SJCRH30 (cell line): ENCODE measurements at places on chromosomes 1 and 21. TPM values are rescaled to one million over a fixed set of nuclear protein-coding genes. Genes with fewer than 3 reads are reported as not detected.
A peak's percentile ranks its signal among the peaks of the same experiment; 100 is the strongest.

- no peaks in the 10 kb centered on the region for H3K27me3 ChIP-seq
- H3K27ac ChIP-seq = no peak overlapping the region
- no peak overlapping the region for H3K4me3 ChIP-seq
These were observed 51.1 kb upstream of the CFHR3 start for GRCh38 chr1:196723325-196724185.

GRCh38 chr1:206742719-206743383 is 27.7 kb upstream of the IL19 start:
- H3K4me1 ChIP-seq = peaks cover 6% of the 10 kb centered on the region; the same call in 1 of the 2 replicates
- H3K27me3 ChIP-seq = no peaks in the 10 kb centered on the region
- DNase-seq = no peak
- H3K4me3 ChIP-seq = no peak overlapping the region
- H3K36me3 ChIP-seq = no peaks in the 10 kb centered on the region; the same call in 1 of the 2 replicates

The PGD gene
- total RNA-seq = 316 and 350 TPM in 2 replicates

GRCh38 chr1:53959664-53960250 is 13.6 kb downstream of the LRRC42 start:
- no peaks in the 10 kb centered on the region for H3K27me3 ChIP-seq
- peaks cover 65% of the 10 kb centered on the region for H3K36me3 ChIP-seq

The ZYG11A gene
- 0.03 and 0.22 TPM in 2 replicates for total RNA-seq

The GJA9 gene
- not detected in 2 replicates for total RNA-seq

GRCh38 chr1:44405031-44405797 is at the start of gene RNF220:
TSS of gene RNF220 (plus strand) at chr1:44405255.
- peak within 1 kb of the TSS; percentile 45 for H3K4me3 ChIP-seq
- DNase-seq = peak; percentile 29
- 0 out of 2 replicates have a peak, but pooled peaks cover 9% of the 10 kb centered on the region for H3K27me3 ChIP-seq
- no peaks in the 10 kb centered on the region for H3K36me3 ChIP-seq

The AIM2 gene
- total RNA-seq = not detected in 2 replicates

The C1QB gene
- not detected in 2 replicates for total RNA-seq

DNA sequence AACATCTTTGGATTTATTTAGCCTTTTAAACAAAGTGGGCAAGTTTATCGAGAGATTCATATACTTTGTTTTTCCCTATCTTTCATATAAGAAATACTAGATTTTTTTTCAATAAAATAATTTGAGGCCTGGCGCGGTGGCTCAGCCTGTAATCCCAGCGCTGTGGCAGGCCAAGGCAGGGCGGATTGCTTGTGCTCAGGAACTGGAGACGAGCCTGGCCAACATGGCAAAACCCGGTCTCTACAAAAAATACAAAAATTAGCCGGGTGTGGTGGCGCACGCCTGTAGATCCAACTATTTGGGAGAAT is 1.6 kb upstream of the CDC14A start:
- peak overlapping the region; percentile 97 for H3K27ac ChIP-seq
- peaks cover 13% of the 10 kb centered on the region for H3K4me1 ChIP-seq
- no peak for DNase-seq
- peak overlapping the region; percentile 84 for H3K4me3 ChIP-seq
- H3K36me3 ChIP-seq = no peaks in the 10 kb centered on the region

DNA sequence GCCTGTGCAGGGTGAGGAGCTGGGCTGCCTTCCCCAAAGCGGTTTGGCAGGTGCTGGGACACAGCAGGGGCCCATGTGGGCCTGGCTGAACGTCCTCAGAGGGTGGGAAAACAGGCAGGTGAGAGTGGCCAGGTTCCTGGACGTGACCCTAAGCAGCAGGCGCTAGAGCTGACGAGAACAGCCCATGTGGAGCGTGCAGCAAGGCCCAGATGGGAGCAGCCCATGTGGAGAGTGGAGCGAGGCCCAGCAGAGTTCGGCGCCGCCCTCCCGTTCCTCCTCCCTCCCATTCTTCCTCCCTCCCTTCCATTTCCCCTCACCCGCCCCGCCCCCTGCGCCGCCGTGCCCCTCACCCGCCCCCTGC is 314.4 kb upstream of the VAMP3 start:
- peaks cover 16% of the 10 kb centered on the region; the same call in 1 of the 2 replicates for H3K4me1 ChIP-seq
- no peak overlapping the region for H3K4me3 ChIP-seq
- H3K27ac ChIP-seq = no peak overlapping the region
- DNase-seq = no peak
- no peaks in the 10 kb centered on the region for H3K36me3 ChIP-seq

The TLCD4 gene
- 45.9 and 46.5 TPM in 2 replicates for total RNA-seq

The CDK11B gene
- total RNA-seq = 28.0 and 32.6 TPM in 2 replicates

The TNFRSF18 gene
- total RNA-seq = 0.33 and 0.93 TPM in 2 replicates

DNA sequence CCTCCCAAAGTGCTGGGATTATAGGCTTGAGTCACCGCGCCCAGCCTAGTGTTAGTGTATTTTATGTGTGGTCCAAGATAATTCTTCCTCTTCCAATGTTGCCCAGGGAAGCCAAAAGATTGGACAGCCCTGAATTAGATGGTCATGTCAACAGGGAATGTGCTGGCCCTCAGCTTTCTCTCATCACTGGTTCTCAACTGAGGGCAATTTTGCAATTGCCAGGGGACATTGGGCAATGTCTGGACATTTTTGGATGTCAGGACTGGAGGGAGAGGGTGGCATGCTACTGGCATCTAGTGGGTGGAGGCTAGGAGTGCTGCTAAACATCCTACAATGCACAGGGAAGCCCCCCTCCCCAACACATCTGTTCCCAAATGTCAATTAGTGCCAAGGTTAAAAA is 95.0 kb downstream of the LAMC2 start:
- peaks cover 13% of the 10 kb centered on the region; the same call in 1 of the 2 replicates for H3K4me1 ChIP-seq
- H3K27me3 ChIP-seq = no peaks in the 10 kb centered on the region
- H3K27ac ChIP-seq = no peak overlapping the region
- peak; percentile 58 for DNase-seq
- no peak overlapping the region for H3K4me3 ChIP-seq
- no peaks in the 10 kb centered on the region for H3K36me3 ChIP-seq
